Activated T-cell treated with anti-CD3 and anti-CD28 coated beads, Interleukin-2, amount 50 U/mL, for 48 hours (primary cell): ENCODE measurements at places on chromosomes 6 and 20.
A peak's percentile ranks its signal among the peaks of the same experiment; 100 is the strongest.

DNA sequence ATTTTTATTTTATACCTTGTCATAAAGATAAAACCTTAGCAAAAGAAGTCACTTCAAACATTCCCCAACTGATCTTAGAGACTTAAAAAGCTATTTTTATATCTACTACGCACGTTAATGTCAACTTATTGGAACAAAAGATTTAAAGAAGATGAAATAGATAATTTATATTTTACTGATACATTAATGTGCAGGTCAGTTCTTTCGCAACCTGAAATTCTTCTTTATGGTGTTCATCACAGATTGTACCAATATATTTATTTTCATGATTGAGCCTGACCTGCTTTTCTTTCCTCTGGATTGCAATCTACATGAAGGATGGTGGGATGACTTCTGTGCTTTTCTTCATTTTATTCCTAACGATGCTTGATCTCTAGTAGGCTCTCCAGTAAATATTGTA, 596.3 kb downstream of the PHF3 start:
- DNase-seq: no peak

GRCh38 chr6:141394565-141395051, 738.1 kb upstream of the GJE1 start:
- DNase-seq: no peak

DNA sequence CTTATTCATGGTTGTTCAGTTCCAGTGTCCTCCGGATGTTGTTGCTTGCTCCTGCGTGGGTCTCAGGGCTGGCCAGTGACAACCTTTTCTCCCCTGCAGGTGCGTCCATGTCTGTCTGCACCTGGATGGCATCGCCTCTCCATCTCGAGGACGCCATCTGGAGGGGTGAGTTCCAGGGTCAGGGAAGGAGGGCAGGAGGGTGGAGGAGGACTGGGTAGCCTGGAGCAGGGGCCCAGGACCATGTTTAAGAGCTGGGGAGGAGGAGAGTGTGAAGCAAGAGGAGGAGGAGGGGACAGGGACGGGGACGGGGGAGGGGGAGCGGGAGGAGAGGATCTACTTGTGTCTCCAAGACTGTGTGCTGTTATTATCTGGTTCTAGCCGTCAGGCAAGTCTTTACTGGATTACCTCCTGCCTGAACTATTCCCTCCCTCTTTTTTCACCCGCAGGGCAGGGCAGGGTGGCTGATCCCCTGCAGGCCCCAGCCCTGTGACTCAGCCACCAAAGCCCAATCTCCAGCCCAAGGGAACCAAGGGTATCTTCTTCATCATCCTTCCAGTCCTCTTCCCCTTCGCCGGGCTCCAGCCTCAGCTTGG, 32.2 kb upstream of the TULP1 start:
- DNase-seq: no peak

DNA sequence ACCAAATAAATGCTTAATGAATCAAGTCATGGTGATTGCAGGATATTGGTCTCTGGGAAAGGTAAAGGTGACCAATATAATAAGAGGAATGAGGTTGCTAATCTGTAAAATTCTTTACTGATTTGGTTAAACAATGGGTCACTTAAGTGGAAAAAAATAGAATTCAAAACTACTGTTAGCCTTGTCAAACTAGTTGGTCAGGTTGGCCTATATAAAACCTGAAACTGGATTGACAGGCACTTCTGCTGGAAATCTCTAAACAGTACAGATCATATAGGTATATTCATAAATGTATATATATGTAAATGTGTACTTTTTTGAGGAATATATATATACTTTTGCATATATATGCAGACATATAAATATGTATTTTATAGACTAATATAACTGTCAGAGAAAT, 19.7 kb downstream of the PLCB4 start:
- DNase-seq: no peak

DNA sequence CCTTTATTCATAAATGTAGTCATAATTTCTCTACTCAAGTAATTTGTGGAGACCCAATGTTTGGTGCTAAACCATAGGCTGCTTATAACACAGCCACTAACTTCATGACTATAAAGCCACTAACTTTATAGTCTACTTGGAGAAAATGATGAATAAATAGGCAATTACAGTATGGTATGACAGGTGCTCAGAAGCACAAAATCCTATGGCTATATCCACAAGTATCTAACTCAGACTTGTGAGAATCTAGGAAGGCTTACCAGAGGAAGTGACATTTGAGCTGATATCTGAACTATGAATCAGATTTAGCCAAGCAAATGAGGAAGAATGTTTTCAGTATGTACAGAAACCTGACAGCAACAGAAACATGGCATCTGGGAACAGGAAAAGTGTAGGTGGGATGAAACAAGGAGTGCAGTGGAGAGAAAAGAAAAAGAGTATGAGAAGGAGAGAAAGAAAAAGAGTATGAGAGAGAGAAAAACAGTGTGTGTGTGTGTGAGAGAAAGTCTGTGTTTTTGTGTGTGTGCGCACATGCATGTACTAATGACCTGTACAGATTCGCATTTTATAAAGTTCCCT, 59.9 kb downstream of the REV3L start:
- no peak for DNase-seq

DNA sequence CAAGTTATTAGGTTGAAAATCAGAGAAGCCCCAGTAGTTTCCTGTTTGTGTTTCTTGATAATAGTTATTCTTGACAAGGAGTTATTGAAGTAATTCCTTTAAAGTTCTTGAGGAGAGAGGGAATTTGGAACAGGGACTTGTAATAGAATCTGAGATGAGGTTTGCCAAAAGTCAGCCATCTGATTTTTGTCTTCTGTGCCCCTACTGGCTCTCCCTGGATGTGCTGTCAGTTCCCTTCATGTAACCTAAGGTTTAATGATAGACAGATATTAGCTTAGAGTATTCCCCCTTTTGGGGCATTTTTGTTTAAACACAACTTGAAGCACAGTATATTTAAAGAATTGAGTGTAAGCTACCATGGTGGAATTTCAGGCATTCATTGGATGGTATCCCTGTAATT, 71.4 kb downstream of the CARMIL1 start:
- DNase-seq: no peak

DNA sequence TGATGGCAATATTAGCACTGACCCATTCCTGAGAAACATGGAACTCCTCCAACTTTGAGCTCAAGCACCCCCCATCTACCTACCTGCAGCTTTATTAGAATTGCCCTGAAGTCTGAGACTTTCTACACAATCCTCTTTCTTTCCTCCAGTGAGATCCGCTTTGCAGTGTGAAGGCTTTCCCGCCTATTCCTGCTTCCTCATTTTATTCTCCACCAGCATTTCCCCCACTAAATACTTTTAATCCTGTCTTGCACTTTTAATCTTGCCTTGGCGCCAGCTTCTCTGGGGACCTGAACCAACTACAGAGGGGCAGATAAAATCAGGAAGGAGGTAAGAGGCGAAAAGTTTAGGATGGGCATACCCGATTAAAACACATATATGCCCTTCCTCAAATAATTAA, 178.1 kb upstream of the PRDM1 start:
- no peak for DNase-seq

DNA sequence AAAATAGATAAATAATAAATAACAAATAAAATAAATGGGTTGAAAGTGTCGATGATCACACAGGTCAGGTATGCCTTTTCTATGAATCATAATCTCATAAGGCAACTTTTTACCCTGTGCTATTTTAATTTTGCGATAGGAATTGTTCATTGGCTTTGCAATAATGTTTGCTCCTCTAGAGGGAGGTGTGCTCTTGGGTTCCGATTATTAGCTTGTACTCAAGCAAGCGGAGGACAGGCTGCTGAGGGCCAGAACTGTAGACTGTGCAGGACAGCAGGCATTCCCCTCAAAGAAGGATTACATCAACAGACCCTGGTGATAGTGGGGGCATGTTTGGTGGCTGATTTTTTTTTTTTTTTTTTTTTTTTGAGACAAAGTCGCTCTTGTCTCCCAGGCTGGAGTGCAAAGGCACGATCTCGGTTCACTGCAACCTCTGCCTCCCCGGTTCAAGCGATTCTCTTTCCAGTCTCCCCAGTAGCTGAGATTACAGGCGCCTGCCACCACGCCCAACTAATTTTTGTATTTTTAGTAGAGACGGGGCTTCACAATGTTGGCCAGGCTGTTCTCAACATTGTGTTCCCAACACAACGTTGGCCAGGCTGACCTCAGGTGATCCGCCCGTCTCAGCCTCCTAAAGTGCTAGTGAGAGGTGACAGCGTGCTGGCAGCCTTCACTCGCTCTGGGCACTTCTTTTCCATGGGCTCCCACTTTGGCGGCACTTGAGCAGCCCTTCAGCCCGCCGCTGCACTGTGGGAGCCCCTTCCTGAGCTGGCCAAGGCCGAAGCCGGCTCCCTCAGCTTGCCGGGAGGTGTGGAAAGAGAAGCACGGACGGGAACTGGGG, 35.6 kb downstream of the RIOK1 start:
- no peak for DNase-seq

DNA sequence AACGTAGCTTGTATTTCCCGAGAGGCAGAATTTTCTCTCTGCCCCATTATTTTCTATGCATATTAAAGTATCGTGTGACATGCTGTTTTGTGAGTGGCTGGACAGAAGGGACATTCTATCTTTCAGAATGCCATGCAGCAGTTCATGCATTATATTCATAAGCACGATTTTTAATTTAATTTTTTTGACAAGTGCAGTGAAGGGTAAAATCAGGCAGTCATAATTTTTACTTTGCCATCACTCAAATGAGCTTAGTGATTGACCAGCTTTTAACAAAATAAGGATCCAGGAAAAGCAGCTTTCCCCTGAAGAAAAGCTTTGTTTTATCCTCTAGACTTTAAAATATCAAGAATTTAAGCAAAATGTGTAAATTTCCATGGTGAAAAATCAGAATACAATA, 673.3 kb downstream of the KIF16B start:
- no peak for DNase-seq

GRCh38 chr20:48019940-48020339, 234.7 kb upstream of the SULF2 start:
- no peak for DNase-seq

- DNase-seq: no peak
Measured at GRCh38 chr20:46717818-46718541, 8.5 kb downstream of the SLC2A10 start.

DNA sequence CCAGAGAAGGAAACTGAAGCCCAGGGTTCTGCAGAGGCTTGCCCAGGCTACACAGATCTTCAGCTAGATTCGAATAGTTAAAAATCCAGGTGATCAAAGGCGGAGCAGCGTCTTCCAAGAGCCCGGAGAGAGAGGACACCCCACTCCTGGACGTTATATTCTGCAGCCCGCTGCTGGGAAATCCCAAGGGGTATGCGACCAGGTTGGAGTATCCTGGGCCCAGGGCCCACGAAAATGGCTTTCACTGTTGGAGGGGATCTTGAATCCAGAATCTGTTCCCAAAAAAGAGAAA, 44.9 kb upstream of the HLA-E start:
- no peak for DNase-seq

- peak; percentile 52 for DNase-seq
Measured at GRCh38 chr20:59598625-59599310, 5.6 kb upstream of the PHACTR3 start.

DNA sequence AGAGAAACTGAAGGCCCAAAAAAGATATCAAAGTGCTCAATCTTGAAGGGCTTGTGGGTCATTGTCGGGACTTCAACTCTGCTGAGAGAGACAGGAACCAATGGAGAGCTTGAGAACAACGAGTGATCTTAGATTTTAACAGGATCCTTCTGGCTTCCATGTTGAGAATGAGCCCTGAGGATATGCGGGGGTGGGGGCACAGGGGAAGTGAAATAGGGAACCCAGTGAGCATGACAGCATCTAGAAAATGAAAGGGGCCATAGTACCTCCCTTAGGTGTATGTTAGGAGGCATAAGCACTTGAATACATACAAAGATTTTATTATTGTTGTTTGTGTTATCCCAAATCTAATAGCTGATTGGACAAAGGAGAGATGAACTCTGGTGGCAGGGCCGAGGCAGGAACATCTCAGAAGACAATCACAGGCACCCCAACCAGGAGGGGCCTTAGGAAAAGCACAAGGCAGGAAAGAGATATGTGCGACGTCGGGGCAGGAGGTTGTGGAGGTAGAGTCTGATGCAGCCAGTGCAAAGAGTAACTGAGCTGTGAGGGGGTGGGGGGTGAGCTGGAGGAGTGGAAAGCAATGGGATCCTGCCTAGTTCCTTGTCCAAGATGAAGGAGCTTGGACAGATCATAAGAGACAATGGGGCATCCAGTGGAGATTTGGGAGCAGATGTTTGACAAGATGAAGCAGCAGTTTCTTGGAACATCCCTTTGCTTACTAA, 10.4 kb downstream of the TGM6 start:
- DNase-seq: no peak

DNA sequence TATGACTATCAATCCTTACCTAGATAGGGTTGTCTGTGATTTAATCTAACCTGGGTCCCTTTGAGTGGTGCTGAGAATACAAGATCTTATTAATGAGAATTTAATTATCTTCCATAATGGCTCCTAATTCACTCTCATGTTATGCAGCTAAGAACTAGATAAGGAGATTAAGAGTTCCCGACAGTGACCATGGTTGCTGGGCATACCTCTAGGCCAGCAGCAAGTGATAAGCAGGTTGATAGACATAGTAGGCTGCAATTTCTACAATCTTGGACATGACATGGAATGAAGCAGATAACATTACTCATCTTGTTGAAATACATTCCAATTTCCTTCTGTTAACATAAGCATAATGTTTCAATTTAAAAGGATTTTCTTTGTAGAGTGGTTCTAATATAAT, 27.1 kb downstream of the SPACA1 start:
- no peak for DNase-seq

- DNase-seq: no peak
Measured at GRCh38 chr6:1086446-1087153, 225.3 kb upstream of the FOXQ1 start.

GRCh38 chr6:161232010-161232409, 41.9 kb downstream of the AGPAT4 start:
- DNase-seq: no peak

DNA sequence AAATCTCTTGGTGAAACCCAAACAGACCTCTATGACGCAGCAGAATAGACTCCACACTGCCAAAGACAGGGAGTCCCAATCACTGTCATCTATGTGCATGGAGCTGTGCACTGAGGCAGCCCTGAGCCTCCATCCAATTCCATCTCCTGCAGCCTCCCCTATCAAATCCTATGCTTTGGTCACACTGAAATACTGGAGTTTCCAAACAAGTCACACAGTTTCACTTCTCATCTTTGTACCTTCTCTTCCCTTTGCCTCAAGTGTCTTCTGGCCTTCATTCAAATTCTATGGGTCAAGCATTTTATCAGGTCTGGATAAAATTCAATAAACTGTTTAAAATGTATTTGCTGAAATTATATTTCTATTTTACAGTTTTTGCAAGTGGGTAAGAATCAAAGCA, 38.5 kb downstream of the FBXL4 start:
- no peak for DNase-seq

DNA sequence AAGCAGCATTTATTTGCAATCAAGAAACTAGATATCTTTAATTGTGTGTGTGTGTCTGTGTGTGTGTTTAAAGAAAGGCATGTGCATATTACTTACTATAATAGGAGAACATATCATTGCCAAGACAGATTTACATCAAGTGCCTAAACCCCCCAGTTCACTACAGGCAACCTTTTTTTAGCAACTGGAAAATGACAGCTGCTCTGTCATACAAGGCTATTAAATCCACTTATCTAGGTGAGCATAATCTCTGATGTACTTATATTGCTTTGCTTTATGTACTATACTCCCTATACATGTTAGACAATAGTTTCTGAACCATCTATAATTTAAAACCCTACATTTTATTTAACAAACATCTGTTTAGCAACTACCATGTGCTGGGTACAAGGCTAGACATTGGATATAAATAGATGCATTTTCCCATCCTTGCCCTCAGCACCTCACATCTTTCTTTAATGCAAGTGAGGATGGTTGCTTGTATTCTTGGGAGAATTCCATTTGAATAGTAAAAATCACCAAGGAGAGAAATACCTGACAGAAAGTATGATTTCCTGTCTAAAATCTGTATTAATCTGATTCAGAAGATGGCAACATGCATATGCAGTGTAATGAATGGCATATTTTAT, 398.3 kb downstream of the LAMA2 start:
- no peak for DNase-seq
